ENCODE measurements at places on chromosomes 7 and 10.
A peak's percentile ranks its signal among the peaks of the same experiment; 100 is the strongest.

DNA sequence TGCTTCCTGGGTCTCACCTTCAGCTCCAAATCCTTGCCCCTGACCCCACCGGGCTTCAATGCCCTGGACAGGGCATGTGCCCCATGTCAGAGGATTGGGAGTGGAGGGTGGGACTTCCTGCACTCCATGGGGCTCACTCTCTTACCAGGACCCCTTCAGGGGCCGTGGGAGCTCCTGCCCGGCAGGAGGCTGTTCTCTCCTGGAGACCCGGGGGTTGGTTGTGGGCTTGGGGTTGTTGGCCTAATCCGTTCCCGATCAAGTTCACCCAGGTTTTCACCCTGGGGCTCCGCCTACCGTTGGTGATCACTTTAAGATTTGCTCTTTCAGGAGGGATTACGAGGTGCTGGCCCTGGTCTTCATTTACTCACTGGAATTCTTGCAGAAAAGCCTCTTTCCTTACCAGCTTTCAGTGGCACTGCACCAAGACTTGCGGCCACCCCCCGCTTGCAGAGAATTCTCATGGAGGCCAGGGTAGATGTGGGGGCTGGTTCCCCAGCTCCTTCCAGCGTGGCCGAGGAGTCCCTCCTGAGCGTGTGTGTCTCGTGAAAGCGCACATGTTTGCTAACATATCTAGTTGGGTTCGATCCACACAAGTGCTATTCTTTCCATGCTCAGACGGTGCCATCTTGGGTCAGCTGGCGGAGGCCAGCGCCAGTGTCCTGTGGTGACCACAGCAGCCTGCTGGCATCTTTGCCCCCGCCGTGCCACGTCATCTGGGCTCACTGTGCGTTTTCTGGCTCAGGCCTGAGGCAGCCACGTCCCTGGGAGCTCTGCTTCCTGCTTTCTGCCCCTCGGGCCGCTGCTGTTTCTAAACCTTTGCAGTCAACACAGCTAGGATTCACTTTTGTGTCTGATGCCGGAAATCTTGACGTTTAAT, 15.6 kb downstream of the PWWP2B start:
- no peak for DNase-seq

DNA sequence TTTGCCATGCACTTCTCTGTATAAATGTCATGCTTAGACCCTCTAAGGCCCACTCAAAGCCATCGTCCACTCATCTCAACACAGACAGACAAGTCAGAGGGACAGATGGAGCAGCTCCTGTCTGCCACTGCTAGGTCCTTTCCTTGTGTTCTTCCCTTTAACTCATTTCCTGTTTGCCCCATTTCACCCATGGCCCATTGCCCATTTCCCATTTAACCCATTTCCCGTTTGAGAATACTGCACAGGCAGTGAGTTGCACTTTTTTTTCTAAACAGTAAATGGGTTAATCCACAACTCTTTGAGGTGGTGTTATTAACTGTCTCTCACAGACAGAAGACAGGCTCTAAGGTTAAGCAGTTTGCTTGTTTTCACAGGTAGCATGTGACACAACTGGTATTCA, 179.3 kb downstream of the NPSR1 start:
- DNase-seq = no peak

- DNase-seq = no peak
Observed at GRCh38 chr10:7889947-7890542, 71.7 kb downstream of the TAF3 start.

DNA sequence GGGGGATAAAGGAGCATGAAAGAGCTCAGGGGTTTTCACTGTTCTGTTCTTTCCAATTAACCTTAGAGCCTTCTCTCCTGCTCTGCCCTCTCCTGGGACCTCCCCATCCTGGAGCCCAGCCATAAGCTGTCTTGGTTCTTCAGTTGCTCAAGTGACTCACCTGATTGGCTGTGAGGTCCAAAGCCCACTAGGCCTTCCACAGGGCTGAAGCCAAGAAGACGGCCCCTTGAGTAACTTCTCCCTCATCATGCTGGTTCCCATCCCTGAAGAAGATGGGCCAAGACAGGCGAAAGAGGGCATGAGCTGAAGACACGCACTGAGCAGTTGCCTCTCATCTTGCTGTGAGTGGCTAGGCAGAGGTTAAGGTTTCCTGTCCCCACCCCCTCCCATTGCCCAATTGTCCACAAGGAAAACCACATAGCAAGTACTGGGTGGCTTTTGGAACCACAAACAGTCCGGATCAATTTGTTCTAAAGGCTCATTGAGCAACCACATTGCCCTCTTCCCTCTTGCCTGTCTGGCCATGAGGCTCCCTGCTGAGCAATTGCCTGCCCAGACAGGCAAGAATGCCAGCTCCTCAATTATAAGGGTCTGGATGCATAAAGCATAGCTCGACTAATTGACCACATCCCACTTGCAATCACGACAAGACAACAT, 43.9 kb upstream of the GPAM start:
- peak; percentile 95 for DNase-seq

DNA sequence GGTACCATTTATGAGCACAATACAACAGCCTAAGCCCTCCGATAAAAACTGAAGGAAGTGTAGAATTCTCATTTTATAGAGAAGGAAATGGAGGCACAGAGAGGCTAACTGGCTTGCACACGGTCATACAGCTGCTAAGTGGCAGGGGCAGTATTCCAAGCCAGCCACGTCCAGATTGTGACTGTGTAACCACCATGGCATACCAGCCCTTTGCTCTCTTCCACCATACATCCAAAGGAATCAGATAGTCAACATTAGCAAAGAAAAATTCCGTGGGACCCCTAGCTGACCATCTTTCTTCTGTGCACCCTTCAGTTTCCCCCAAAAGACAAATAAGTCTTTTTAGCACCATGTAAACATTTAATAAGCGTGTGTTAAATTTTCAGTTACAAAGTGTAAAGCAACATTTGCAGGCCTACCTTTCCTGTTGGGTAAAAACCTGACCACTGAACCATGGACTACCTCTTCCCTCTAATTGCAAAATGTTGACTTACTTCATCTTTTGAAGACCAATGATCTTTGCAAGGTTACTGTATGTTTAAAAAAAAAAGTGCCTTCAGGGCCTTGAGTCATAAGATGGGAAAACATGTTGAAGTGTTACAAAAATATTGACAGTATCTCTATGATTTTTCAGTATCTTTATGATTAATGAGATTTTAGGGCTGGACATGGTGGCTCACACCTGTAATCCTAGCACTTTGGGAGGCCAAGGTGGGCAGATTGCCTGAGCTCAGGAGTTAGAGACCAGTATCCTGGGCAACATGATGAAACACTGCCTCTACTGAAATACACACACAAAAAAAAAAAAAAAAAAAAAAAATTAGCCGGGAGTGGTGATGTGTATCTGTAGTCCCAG, 24.3 kb upstream of the PDZD8 start:
- no peak for DNase-seq

DNA sequence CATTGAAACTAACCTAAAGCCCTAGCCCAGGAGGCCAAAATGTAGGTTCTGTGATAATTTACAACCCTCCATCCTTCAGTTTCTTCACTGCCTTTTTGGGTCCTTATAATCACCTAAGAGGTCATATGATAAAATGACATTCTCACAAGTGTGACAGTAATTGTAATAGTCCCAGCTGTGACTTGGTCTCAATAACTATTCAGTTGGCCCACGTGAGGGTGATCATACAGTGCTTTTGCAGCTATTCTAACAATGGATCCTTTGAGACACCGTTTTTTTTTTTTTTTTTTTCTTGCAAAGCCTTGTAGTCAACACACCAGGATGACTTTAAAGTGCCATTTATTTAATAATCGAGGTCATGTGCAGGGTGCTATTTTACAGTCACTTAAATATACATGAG, 760.0 kb downstream of the PHTF2 start:
- DNase-seq = no peak

DNA sequence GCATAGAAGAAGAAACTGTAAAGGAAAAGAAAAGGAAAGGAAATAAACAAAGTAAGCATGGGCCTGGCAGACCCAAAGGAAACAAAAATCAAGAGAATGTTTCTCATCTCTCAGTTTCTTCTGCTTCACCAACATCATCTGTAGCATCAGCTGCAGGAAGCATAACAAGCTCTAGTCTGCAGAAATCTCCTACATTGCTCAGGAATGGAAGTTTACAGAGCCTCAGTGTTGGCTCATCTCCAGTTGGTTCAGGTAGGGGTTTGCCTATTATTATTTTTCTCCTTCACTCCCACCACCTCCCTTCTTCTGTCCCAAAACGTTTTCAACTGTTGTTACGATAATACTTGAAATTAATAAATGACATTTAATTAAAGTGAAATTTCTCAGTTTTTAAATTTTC, 139.6 kb downstream of the MLLT10 start:
- DNase-seq = no peak

GRCh38 chr7:77653572-77653971, 42.7 kb upstream of the RSBN1L start:
- DNase-seq = no peak

GRCh38 chr10:31604646-31605170, 285.7 kb downstream of the ZEB1 start:
- DNase-seq = no peak

- no peak for DNase-seq
Observed at GRCh38 chr7:75679060-75679459, 59.7 kb downstream of the HIP1 start.

- DNase-seq = peak; percentile 39
Observed at GRCh38 chr10:86711513-86712316, 43.4 kb downstream of the LDB3 start.

GRCh38 chr10:62582101-62582705, 208.0 kb downstream of the ZNF365 start:
- peak; percentile 94 for DNase-seq

GRCh38 chr10:112907893-112908292, 42.2 kb upstream of the TCF7L2 start:
- peak; percentile 25 for DNase-seq

- DNase-seq = no peak
Observed at GRCh38 chr10:123890756-123891143, 857 bp downstream of the CPXM2 start.

DNA sequence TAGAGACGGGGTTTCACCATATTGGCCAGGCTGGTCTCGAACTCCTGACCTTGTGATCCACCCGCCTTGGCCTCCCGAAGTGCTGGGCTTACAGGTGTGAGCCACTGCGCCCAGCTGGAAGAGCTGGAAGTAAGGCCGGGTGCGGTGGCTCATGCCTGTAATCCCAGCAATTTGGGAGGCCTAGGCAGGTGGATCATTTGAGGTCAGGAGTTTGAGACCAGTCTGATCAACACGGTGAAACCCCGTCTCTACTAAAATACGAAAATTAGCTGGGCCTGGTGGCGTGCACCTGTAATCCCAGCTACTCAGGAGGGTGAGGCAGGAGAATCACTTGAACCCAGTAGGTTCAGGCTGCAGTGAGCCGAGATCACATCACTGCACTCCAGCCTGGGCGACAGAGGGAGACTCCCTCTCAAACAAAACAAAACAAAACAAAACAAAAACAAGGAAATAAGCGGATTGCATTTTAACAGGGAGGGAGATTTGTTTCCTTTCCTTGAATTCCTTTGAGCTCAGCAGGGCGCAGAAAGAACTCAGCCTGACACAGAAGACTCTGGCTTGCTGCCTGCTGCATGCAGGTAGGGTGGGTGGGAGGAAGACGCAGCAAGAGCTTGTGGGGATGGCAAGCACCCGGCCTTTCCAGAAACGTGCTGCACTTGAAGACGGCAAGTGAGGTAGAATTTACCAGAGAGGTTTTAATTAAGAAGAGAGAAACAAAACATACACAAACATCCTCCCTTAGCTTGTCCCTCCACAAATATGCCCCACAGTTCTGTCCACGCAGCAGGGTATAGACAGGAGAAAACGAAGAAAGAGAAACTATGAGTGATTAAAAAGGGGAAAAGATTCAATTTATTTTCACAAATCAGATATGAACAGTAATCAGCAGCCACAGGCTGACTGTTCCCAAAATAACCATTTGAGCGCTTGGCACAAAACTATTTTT, 148.0 kb downstream of the RNF216 start:
- DNase-seq = no peak

DNA sequence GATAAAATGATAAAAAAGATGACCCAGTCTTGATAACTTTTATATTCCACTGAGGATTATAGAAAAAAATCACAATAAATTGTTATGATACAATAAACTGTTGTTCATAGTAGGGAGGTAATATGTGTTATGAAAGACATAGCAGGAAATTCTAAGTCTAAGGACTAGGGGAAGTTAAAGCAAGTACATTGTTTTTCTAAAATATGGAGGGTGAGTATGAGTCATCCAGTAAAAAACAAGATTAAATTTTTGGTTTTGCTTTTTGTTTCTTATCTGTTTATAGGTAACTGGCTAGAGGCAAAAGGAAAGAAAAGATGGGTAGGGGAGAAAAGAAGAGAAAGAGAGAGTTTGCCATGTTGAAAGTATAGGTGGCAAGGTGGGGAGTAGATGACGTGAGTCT, 188.4 kb downstream of the POLR1F start:
- no peak for DNase-seq

GRCh38 chr10:18094793-18095192, 45.4 kb upstream of the CACNB2 start:
- no peak for DNase-seq

- DNase-seq = peak; percentile 32
Observed at GRCh38 chr10:124875596-124875995, 66.3 kb upstream of the ZRANB1 start.

GRCh38 chr7:120819861-120820260, 38.1 kb downstream of the TSPAN12 start:
- no peak for DNase-seq

- no peak for DNase-seq
Observed at GRCh38 chr7:123237-123636, 69.1 kb upstream of the FAM20C start.

DNA sequence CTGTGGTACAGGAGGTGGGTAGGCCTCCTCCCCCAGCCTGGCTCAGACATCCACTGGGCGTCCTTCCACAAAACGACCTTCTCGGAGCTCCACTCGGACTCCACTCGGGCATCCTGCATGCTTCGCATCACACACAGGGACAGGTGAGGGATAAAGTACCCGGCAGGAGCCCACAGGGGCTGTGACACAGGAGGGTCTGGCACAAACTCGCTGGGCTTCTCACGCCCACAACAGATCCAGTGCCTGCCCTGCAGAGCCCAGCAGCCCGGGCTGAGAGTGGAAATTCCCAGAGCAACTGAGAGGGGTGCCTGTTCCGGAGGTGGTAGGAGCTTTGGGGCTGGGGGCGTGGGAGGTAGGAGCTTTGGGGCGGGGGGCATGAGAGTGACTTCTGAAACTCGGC, 108.4 kb downstream of the MKI67 start:
- no peak for DNase-seq

DNA sequence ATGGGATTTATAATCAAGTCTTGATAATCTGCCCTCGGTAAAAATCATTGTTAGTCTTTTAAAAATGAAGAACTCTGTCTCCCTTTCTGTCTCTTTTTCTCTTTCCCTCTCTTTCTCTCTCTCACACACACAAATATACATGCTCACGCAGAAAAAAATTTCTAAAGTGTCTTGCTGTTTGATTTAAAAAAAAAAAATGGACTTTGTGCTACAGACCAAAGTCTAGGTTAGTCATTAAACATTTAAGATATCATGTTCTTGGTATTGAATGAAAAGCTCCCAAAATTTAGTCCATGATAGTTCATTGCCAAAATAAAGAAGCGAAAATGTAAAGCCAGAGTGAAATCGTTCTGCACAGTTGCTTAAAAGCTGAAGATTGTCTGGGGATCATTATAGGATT, 665.8 kb downstream of the SORCS1 start:
- no peak for DNase-seq

All from fibroblast of upper back skin (primary cell).